ENCODE measurements at places on chromosomes 13 and 19.

DNA sequence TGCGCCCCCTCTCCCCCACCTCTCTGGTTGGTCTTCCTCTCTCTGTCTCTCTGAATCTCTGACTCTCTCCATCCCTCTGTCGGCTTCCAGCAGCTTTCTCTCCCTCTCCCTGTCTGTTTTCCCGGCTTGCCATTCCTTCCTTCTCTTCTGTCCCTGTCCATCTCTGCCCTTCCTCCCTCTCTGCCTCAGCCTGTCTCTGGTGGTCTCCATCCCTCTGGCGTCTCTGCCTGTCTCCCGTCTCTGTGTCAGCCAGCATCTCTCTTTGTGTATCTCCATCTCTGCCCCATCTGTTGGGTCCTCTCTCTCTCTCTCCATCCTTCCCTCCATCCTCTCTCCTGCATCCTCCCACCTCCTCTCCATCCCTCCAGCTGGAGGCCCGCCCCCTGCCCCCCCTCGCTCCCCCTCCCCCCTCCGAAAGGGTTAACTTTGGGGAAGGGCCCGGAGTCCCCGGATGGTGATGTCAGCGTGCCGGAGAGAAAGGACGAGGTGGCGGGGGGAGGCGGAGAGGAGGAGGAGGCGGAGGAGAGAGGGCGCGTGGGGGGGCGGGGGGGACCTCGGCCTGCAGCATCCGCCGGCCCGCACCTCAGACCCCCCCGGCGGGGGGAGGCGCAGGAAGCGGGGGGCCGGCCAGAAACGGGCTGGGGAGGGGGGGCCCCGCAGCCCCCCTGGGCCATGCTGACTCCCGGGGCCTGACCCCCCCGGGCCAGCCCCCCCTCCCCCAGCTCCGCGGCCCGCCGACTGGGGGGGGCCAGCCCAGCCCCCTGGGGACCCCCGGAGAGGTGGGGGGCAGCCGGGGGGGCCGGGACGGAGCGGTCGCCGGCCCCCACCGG, at the start of gene BRSK1:
BRSK1 (plus strand) TSS at position 450 of the 830 bp plus-strand sequence. CDS start 446 bp downstream, outside the sequence.
- DNase-seq, result peak; percentile 48

GRCh38 chr19:4583961-4584669, 24.6 kb upstream of the SEMA6B start:
- DNase-seq, result no peak

GRCh38 chr13:30923418-30923817, 9.0 kb upstream of the TEX26 start:
- no peak for DNase-seq

DNA sequence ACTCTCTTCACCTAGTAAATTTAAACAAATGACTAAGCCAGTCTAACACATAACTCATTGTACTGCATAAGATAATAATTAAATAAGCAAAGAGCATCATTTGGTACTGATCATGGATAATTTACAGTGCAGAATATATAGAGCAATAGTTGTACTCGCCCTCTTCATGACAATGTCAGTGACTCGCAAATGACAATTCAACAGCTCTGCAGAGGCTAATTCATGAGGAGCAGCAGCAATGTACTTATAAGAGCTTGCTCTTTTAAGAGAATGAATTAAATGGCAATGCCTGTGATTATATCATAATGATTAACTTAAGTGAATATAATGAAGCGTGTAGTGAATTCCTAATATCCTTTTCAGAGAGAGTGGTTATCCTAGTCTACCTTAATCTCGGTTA, 284.5 kb upstream of the PCDH20 start:
- no peak for DNase-seq

GRCh38 chr19:4671185-4671851, 1.2 kb upstream of the MYDGF start:
- DNase-seq, result no peak

DNA sequence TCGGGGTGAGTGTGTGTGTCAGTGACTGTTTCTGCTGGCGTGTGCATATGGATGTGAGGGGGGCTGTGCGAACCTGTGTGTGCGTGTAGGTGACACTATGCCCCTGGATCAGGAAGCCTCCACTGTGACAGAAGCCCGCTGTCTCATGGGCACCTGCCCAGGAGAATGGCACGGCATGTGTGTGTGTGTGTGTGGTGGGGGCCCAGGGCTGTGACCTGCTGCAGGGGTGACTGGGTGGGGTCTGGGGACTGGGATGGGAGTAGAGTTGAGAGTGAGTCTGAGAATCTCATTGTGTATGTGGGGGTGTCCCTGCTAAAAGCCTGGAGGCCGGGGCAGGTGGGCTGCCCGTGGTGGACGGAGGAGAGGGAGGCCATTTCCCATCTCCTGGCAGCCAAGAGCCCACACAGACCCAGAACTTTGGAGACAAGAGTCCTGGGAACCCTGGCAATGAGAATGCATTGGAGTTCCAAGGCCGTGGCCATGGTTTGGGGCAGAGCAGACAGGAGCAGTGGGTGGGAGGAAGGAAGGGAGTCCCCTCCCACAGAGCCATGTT, 6.4 kb upstream of the TPM4 start:
- no peak for DNase-seq

- DNase-seq, result no peak
Measured at GRCh38 chr13:21948769-21949474, 278.0 kb downstream of the FGF9 start.
